ENCODE measurements at places on chromosomes 3 and 15.

- no peak for DNase-seq
These were observed 123.6 kb downstream of the KLHL25 start for GRCh38 chr15:85671156-85671555.

GRCh38 chr3:37453393-37454389 lies 279.3 kb upstream of the LRRFIP2 start:
- DNase-seq: no peak

DNA sequence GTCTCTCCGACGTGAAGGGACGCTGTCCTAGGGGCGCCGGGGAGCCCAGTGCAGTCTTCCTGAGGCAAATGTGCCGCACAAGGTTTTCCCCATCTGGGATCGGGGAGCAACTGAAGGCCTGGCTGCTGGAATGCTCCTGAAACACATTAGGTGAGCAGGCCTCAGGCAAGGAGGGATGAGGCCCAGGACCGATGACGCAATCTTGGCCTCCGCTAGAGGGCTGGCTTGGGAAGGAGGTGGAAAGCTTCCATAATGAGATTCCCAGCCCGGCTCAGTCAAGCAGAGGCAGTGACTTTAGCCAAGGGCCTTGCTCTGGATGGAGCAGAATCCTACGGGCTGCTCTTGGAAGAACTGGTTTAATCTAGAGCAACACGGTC lies 50.8 kb downstream of the CPN2 start:
- DNase-seq: no peak

- no peak for DNase-seq
These were observed 18.8 kb downstream of the STX19 start for GRCh38 chr3:94009608-94010007.

DNA sequence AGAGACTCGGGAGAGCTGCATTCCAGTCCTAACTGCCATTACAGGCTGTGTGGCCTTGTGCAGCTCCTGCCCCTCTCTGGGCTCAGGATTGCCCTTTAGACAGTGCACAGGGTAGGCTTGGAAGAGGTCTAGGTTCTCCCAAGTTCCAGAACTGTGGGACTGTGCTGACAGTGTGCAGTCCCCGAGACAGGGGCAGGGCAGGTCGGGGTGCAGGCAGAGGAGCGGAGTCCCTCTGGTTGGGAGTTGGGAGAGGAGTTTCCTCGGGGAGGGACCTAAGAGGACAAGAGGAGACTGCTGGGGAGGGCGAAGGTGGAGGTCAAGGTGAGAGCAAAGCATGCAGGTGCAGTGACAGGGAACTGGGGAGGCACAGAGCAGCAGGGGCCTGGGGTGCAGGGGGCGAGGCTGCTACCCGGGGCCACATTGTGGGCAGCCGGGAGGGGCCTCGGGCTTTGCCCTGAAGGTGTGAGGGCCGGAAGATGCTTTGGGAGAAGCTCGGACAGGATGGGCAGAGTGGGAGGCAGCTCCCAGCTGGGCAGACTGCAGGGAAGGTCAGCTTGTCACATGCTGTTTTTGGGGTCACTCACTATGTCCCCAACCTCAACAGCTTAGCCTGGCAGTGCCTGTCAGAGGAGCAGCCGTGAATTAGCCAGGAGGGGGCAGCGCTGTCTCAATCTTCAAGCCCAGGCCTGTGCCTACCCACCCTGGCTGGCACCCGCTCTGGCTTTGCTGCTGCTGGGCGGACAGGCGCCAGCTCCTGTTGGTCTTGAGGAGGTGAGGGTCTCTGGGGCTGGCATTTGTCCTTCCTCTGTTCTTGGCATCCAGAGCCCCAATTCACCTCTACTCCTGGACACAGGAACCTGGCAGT lies 15.4 kb upstream of the CSPG4 start:
- DNase-seq: no peak

GRCh38 chr15:50828610-50829206 lies 63.2 kb upstream of the SPPL2A start:
- peak; percentile 76 for DNase-seq

DNA sequence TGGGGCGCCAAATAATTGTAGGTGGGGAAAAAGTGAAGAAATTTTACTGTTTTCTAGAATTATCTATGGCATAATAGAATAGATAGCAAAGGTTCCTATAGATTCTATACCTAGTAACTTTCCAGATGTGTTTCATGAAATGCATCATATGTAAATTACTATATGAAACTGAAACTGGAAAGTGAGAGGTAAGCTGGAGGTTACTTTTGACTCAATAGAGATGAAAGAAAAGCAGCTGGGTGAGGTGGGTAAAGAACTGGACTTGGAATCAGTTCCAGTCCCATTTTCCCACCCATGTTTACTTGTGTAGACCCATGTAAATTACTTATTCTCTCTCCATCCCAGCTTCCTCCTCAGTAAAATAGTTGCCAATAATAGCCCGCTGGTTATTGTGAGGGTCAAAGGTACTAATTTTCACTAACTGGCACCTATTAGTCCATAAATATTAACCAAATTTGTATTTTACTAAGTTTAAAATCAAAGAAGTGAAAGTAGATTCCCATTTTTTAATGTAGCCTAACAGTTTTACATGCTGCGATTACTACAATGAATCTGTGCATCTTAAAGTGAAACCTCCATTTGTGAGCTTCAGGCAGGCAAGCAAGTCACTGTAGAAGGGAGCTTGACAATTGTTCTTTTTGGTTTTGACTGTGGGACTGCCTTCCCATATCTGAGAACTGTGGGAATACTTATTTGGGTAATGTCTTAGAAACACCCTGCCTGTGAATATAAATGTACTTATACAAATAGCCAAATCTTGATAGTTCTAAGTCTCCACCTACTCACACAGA lies 312.1 kb downstream of the SLC9A9 start:
- no peak for DNase-seq

GRCh38 chr3:124831628-124832199 lies 55.5 kb downstream of the ITGB5 start:
- no peak for DNase-seq

DNA sequence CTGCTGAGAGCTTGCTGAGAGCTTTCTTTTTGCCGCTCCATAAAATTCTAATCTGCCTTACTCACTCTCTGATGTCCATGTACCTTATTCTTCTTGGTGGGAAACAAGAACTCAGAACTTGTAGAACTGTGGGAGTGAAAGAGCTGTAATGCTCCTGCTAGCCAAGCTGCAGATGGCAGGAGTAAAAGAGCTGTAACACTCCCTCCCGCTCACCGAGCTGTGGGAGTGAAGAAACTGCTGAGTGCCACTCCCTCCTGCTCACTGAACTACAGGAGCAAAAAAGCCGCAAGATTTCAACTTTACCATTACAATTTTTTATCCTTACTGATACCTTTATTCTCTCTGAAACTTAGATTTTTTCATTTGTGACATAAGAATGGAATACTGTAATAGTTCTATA lies 199.1 kb downstream of the SI start:
- DNase-seq: no peak

DNA sequence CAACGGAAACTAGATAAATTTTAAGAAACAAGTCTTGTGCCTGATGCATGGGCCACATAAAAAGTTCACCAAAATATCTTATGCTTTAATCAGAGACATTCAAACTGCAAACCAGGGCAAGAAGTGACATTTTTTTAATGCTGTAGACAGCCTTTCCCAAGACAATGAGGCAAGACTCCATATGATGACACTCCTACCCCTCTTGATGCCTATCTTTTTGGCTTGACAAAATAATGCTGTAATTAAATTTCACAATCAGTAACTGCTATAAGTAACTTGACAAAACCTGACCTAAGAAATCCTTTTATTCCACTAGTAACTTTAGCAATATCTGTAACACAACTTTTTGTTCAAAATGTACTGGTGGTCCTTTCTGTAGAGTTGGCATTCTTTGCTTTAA lies 48.7 kb downstream of the ECT2 start:
- no peak for DNase-seq

DNA sequence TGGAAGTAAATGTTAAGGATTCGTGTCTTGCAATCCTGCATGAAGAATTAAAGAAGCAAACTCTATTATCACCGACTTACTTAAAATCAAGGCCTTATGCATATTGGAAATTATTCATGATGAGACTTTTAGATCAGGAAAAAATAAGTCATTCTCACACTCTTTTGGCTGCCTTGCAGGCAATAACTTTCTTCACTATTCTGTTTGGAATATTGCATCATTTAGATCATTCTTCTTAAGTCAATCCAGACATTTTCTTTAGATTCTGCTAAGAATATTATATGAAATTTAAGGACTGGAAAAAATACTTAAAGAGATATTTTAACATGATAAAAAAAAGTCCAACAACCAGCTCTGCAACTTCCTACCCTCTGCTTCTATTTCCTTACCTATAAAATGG lies 245.4 kb downstream of the LRRN1 start:
- DNase-seq: no peak

GRCh38 chr15:55526559-55527036 lies 18.6 kb upstream of the DNAAF4 start:
- peak; percentile 14 for DNase-seq

DNA sequence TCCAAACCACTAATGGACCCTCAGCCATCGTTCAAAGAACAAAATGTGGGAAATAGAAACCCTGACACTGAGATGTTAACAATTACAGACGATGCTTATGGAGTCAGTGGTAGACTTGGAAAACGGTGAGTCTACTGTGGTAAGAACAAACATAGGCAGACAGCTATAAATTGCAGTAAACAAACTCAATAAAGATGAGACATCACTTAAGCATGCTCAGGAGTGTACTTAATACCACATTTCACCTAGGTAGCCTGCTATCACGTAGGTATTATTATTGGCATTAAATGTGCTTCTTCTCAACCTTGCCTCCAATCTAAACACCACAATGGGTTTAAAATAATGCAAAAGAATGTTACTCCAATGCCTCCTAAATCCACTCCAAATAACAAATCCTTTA lies 2.5 kb downstream of the OSBPL10 start:
- DNase-seq: no peak

DNA sequence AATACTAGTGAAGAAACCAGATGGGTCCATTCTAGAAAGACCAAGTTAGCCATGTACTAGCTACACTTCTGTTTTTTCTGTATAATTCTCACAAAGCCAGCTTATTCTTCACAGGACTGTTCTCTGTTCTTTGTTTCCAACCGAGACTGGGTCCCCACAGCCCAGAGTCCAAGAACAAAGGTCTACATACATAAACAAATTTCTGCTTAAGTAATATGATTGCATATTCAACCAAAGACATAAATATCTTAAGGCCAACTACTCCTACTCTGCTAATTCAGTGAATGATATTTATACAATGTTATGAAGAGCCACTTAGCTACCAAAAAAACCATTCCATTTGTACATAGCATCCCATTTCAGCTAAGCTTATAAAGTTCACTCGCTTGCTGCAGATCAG lies 299.8 kb upstream of the CCDC54 start:
- DNase-seq: no peak

DNA sequence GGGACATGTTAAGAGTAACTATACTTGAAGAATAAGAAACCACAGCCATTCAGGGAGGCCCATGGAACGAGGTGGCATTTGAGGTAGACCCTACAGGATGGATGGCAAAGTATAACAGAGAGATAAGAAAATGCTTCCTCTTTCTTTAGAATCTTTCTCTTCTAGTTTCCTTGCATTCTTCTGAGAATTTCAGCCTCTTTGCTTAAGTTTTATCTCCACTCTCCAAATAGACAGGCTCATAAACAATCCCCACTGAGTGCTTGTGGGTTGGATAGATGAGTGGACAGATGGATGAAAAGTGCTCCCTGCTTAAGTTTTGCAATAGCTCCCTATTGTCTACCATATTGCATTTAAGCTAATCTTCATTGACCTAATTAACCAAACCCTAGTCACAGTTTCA lies 103.7 kb downstream of the MEX3B start:
- DNase-seq: no peak

GRCh38 chr3:66139415-66139814 lies 81.4 kb upstream of the SLC25A26 start:
- no peak for DNase-seq

DNA sequence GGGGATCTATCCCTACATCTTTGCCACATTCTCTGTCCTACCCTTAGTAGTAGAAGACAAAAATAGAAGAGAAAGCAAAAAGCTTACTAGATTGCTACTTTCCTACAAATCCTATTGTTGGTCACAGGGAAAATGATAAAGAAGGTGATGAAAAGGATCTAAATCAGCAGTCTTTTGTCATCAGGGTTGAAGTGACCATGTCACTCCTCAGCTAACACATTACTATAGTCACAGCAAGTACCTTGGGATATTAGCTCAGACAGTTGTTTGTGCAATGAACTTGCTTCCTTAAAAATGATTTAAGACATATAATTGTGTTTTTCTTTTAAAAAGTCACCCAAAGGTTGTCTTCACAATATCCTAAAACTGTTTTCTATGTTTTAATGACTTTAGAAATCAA lies 6.3 kb downstream of the ST3GAL6 start:
- no peak for DNase-seq

DNA sequence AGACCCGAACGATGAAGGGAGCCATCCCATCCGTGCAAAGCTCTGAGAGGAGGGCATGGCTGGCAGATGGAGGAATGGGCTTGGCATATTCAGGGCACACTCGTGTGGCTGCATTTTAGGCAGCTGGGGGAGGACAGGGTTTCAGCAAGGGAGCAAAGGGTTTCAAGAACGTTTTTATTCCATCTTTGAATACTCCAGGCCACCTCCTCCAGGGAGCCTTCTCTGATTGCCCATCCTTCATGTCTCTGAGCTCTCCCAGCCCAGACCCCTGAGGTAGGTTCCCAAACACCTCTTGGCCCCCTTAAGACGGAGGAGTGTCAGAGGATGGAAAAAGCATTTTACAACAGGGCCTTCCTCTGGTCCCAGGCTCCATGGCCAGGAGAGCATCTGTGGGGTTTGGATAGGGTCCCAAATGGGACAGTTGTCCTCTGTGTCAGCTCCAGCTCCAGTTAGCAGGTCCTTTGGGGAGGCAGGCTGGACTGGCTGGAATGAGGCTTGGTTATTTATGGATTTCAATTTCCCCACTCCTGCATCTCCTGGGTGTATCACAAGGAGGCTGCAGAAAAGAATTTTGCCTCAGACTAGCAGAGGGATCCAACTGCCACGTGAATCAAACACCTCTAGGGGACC lies 17.7 kb upstream of the SLC6A1 start:
- no peak for DNase-seq

DNA sequence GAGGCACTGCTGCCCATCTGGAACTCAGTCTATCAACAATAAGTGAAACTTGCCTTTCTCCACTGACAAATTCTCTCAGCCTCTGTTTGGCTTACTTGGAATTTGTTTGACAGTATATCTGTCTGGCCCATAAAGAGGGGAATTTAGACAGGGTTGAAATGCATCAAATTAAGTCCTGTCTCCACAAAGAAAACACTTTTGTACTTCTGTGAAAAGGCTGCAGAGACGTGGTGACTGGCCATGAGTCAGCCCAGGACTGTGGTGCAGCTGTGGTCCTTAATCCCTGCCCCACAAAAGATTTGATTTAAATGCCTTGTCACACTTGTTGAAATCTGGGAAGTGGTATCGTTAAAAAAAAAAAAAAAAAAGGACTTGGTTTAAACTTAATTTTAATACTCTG lies 47.5 kb downstream of the RYR3 start:
- DNase-seq: no peak

GRCh38 chr15:88463870-88464532 lies 3.2 kb downstream of the MRPL46 start:
- DNase-seq: no peak

- DNase-seq: no peak
These were observed 131.2 kb upstream of the MEF2A start for GRCh38 chr15:99434506-99435112.

GRCh38 chr3:16178628-16178988 lies 4.1 kb downstream of the GALNT15 start:
- no peak for DNase-seq

- no peak for DNase-seq
These were observed 82.6 kb upstream of the RAP2B start for GRCh38 chr3:153079386-153079785.

- no peak for DNase-seq
These were observed 17.2 kb downstream of the SEC22A start for GRCh38 chr3:123218990-123219389.

Measured in non-pigmented ciliary epithelial cell (primary cell).